Colonic mucosa (tissue), 4 donors: ENCODE measurements at places on chromosomes 4 and X. TPM values are rescaled to one million over a fixed set of nuclear protein-coding genes. Genes with fewer than 3 reads are reported as not detected.

DNA sequence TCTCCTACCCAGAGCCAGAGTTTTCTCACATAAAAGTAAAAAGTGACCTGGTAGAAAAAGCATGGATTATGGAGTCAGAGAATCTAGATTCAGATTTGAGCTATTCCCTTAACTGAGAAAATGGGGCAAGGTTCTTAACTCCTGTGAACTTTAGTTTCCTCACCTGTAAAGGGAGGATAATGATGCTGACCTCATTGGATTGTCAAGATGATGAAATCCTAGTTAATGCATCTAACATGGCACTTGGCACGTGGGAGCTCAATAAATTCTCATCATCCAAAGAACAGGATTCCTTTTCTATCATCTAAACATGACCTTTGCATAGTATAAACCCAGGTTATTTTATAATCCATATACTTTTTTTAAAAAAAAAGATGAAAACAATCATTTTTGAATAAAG, 18.6 kb downstream of the FHDC1 start:
- no peak for DNase-seq

Gene PRRG1
- total RNA-seq: 5.4 TPM

DNA sequence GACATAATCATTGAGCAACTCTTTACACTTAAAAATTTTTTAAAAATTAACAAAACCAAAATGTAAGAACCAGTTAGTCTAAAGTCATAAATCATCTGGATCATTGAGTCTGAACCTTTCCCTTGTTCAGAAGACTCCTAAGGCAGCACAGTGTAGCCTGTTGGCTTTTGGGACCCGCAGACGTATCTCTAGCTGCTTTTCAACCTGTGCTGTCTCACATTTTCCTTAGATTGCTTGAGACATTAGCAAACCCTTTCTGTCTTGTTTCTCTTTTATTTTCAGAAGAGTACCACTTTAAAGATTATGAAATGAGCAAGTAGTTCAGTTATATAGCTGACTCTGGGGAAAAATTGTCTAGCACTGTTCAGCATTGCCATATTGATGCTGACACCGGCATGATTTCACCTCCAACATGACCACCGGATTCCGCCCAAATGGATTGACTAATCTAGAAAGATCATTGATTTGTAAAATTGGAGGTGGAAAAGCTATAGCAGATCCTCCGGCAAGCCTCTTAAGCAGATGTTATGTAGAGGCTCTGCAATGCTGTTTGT, 8.9 kb downstream of the TCEANC start:
- no peak for DNase-seq

GRCh38 chr4:8830056-8830455, 41.6 kb downstream of the HMX1 start:
- no peak for DNase-seq

Gene BMP3
- 33.4 TPM for total RNA-seq

DNA sequence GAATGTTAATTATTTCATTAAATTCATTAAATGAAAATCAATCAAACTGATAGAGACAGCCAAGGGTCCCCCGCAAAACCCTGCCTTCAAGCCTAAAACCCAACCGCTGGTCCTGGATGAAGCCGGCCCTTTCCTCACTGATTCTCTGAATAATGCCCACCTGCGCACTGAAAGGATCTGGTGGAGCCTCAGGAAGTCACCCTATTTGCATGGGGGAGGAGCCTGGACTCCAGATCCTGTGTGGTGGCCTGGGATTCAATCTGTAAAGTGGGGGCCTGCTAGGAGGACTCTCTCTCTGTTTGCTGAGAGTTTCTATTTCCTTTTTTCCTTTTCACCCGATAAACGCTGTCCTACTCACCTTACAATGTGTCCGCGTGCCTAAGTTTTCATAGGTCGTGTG, 97.9 kb upstream of the ADAMTS3 start:
- DNase-seq: no peak

DNA sequence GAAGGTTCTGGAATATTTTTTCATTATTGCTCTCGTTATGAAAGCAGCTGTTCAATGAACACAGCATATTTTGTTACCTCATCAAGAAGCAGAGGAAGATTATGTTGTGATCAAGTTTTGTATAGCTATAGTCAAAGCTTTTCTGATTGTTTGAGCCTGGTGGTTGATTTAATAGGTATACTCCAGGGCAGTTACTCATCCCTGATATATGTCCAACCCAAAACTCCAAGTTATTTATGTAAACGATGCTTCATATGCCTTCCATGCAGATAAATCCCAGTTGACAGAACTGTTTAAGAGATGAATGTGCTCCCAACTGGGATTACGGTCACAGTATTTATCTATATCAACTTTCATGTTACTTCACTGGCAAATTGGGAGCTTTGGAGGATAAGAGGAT, 19.1 kb downstream of the NAA11 start:
- DNase-seq: no peak

- no peak for DNase-seq
Observed at GRCh38 chr4:88333741-88334405, 44.8 kb upstream of the HERC6 start.

DNA sequence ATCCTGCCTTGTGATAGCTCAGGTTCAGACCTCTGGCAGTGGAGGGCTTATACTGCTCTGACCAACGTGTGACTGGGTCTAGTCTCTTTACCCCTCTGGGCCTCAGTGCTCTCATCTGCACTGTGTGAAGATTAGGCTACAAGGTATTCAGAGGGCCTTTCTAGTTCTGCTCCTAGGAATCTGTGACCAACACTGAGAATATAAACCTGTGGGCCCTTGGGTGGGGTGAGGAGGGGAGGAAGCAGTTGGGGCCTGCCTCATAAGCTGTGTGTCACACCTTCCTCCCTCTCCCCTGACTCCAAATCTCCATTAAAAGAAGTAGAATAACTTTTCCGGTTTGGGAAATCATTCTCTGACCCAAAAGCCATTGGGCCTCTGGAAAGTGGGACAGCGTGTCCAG, 66.3 kb upstream of the MSN start:
- peak; percentile 12 for DNase-seq

- DNase-seq: no peak
Observed at GRCh38 chr4:159238631-159239030, 135.8 kb downstream of the RAPGEF2 start.

Gene GPM6B
- total RNA-seq: 8.6 TPM

GRCh38 chr4:89171176-89171805, 60.0 kb downstream of the TIGD2 start:
- no peak for DNase-seq
